ENCODE measurements at places on chromosomes 7 and 10.

DNA sequence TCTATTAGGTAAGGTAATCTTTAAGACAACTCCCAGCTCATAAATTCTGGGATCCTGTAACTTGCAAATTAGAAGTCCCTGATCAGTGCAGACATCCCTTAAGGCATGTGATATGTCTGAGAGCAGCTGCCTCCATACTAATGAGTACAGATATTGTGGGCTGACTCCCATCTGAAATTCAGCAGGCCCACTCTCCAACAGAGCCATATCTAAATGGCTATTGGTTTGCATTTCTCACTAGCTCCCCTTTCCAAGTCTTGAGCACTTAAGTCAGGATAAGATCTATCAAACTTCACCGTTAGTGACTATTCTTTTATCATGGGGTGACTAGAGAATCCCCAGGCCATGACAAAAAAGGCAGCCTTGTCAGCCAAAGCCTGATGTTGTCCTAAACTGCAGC, 785.4 kb downstream of the IPMK start:
- DNase-seq: no peak

DNA sequence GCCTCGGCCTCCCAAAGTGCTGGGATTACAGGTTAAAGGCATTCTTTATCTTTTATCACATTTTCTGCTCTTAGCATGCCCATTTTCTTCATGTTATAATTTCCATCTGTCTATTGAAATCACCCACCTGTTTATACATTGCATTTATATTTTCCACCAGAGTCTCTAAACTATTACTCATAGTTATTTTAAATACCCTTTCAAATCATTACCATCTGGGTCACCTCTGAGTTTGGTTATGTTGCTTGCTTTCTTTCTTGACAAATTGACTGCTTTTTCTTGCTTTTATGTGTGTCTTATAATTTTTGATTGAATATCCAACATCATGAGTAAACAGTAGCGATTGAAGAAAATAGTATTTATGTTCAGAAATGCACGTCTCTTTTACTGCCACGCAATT, 71.4 kb downstream of the TMEM270 start:
- DNase-seq: no peak

- DNase-seq: no peak
Observed at GRCh38 chr10:22593026-22593425, 121.4 kb downstream of the PIP4K2A start.

DNA sequence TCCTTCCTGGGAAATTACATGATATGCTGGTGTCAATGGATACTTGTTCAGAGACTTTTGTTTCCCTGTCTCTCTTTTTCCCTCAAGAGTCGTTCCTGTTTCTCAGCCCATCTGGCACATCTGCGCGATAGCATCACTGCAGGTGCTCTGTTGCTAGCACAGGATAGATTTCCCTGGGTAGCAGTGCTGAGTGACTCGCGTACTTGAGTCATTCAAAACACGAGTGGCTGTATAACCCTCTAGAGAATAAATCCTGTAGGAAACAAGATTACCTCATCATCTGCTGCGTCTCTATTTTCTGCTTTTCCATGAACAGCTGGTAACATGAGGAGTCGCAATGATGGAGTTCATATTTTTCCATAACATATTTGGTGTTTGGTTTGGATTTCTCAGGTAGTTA, 452.0 kb upstream of the FZD8 start:
- DNase-seq: no peak

DNA sequence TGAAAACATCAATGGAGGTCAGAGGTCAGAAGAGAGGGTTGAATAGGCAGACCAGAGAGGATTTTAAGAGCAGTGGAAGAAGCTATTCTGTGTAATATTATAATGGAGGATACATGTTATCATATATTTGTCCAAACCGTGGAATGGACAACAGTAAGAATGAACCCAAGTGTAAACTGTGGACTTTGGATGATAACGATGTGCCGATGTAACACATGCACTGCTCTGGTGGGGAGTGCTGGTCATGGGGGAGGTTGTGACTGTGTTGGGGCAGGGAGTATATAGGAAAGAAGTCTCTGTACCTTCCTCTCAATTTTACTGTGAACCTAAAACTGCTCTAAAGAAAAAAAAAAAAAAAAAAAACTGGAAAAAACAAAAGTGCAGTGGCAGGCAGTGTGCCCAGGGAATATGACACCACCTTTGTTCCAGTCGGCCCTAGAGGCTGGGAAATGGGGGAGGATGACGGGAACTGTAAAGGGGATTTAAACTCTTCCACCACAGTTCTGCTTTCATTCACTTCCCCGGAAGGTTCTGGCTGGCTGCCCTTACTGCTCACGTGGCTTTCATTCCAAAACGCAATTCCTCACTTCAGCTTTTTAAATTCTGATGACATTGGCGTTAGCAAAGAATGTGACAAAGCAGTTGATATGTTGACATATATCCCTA, 113.7 kb upstream of the ANKRD1 start:
- no peak for DNase-seq

GRCh38 chr10:10045765-10046028, 972.0 kb upstream of the CELF2 start:
- DNase-seq: no peak

- no peak for DNase-seq
Observed at GRCh38 chr10:98154076-98154475, 19.6 kb downstream of the R3HCC1L start.

- no peak for DNase-seq
Observed at GRCh38 chr7:22597844-22598243, 97.9 kb upstream of the STEAP1B start.

DNA sequence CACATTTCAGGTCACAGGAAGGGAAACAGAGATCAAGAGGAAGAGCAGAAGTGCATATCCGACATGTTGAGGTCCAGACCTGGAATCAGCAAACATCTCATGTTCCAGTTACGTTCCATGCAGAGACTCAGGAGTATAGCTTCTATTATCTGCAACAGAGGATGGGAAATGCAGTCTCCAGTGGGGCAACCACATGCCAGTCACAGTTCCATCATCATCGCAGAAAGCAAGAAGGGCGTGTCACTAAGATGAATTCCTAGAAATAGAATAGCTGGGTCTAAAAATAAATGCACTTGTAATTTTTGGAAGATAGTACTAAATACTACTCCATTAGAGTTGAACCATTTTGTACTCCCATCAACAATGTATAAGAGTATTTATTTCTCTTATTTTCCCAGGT, 133.2 kb upstream of the MDFIC start:
- no peak for DNase-seq

Measured in ecto neural progenitor cell (in vitro differentiated cells).